ENCODE measurements at places on chromosomes 2 and 18. TPM values are rescaled to one million over a fixed set of nuclear protein-coding genes. Genes with fewer than 3 reads are reported as not detected.

The CHRND gene
- total RNA-seq, result 0.10 TPM

DNA sequence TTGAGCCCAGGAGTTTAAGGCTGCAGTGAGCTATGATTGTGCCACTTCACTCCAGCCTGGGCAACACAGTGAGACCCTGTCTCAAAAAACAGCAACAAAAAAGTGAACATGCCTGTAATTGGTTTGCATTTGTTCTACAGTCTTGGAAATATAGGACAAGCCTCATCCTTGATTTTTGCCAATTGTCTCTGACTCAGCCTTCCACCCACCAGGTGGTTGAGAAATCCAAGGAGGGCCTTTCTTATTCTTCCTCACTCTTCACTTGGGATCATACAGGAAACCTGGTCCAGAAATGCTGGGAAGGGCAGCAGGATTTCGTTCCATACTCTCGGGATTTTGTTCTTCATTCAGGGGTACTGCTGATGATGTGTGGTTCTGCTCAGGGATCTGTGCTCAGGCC is 94.6 kb downstream of the CDC42EP3 start:
- no peaks in the 10 kb centered on the region for H3K36me3 ChIP-seq
- DNase-seq, result no peak
- H3K27me3 ChIP-seq, result no peaks in the 10 kb centered on the region
- no peak overlapping the region for H3K27ac ChIP-seq
- H3K4me3 ChIP-seq, result no peak overlapping the region

The GALM gene
- total RNA-seq, result 114 TPM

The SLC66A3 gene
- 2.2 TPM for total RNA-seq
